ENCODE measurements at places on chromosomes 7 and 10. TPM values are rescaled to one million over a fixed set of nuclear protein-coding genes. Genes with fewer than 3 reads are reported as not detected.
A peak's percentile ranks its signal among the peaks of the same experiment; 100 is the strongest.

DNA sequence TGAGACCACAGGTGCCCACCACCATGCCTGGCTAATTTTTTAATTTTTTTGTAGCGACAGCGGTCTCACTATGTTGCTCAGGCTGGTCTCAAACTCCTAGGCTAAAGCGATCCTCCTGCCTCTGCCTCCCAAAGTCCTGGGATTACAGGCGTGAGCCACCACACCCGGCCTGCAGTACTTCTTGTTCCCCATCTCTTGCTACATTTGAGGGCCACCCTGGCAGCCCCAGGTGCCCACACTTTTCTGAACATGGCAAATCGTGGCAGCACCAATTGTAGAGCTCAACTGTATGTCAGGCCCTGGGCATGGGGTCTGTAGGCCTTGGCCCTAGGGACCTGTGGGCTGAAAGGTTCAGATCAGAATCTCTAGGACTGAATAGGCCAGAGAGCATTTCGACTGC lies 25.1 kb upstream of the LIMK1 start:
- DNase-seq: no peak

GRCh38 chr10:92238586-92239098 lies 52.2 kb downstream of the CPEB3 start:
- peak; percentile 88 for DNase-seq

GRCh38 chr10:27426948-27427467 lies 77.1 kb upstream of the RAB18 start:
- peak; percentile 20 for DNase-seq

- DNase-seq: no peak
Measured at GRCh38 chr7:424961-425793, 94.5 kb downstream of the PDGFA start.

Gene GPR26
- not detected for total RNA-seq

DNA sequence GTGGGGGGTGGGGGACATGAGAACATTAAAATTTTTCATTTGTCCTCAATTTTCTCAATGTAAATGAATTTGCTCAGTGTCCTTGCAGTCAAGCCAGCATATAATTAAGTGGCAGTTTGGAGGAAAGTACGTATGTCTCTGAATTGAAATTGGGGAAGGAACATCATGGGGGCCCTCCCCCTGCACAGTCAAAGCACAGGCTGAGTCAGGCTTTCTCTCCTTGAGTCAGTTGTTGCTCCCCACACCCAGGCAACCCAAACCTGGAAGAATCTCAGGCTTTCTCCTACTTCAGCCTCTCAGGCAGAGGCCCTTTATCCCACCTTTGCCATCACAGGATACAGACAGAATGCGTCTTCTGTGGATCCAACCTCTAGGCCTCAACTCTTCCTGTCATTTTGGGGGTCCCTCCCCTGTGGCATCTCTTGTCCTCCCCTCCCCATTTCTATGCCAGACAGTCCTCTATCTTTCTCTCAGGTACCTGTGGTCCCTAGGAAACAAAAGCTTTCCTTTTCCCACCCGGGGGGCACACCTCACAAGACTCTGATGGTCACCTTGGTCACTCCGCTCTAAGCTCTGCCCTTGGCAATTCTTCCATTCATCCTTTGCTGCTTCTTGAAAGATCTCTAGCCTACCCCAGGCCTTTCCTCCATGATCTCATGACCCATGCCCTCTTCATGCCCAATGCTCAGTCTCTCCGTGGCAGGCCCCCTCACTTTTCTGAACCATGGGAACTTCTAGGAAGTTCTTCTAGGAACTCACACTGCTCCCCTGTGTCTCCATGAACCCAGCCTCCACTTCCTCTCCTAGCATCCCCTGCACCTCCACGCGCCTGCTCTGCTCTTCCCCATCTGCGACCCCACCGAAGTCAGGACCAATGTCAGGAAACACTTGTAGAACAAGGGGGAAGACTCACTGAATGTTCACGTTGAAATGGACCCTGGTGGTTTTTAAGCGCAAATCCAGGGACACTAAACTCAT lies 40.4 kb downstream of the CREB3L2 start:
- no peak for DNase-seq

DNA sequence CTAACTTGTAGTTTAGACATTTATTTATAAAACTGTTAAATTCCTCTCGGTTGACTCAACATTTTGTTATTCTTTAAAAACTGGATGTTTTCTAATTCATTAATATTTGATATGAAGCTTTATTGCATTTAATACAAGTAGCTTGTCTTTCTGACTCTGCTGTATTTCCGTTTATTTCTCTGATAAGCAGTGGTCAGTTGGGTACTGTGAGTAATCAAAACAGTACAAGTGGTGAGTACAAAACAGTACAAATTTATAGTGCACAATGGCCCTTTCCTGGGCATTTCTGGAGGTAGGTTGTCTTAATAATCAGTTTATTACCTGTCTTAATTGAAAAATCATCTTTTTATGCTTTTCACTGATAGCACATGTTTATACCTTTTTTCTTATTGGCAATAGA lies 182.7 kb downstream of the CCSER2 start:
- DNase-seq: no peak

GRCh38 chr7:104845557-104845956 lies 168.4 kb upstream of the KMT2E start:
- DNase-seq: no peak

DNA sequence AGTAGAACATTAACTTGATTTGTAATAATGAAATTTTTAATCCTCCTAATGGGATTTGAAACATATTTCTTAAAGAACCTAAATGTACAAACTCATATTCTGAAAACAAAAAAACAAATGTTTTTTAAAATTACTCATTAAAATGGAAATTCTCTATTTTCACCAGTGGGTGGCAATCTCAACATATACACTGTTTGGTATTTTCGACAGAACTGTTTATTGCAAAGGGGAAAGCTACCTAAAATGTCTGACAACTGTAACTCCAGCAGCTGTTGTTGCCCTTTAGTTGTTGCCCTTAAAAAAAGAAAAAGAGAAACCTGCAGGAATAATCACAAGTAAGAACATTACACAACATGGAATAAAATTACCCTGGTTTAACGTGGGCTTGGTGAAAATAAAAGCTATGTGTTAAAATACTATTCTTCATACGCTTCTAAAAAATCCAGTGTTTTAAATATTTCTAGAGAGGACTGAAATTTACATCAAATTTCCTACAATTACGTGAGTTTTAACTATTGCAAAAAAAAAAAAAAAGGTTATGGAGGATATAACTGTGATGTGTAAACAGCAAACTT lies 54.5 kb downstream of the COL1A2 start:
- DNase-seq: peak; percentile 24

GRCh38 chr7:50803359-50804337 lies 21.0 kb upstream of the GRB10 start:
- DNase-seq: peak; percentile 70

DNA sequence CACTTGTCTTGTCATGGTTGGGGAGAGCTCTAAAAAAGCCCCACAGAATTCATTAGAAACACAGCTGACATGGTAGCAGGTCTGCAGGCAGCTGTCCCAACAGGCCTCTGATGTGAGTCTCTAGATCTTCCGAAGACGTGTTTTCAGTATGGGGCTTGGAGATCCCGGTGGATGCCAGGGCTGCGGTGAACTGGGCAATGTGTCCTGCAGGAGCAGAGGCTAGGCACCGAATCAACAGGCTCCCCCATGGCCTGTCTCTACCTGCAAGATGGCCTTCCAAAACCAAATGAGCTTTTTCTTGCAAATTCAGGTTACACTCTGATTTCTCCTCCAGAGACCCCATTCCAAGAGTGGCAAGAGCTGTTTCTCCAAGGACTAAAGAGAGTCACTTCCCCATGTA lies 2.9 kb downstream of the CPXM2 start:
- DNase-seq: no peak

GRCh38 chr7:127396184-127396583 lies 3.7 kb upstream of the ZNF800 start:
- no peak for DNase-seq

GRCh38 chr7:2605608-2606538 lies 25.9 kb upstream of the TTYH3 start:
- DNase-seq: no peak

- no peak for DNase-seq
Measured at GRCh38 chr10:90889636-90890035, 17.9 kb downstream of the RPP30 start.

GRCh38 chr7:92072121-92072520 lies 62.2 kb downstream of the CYP51A1 start:
- no peak for DNase-seq

Gene HOXA5
- 11.0 TPM for total RNA-seq

GRCh38 chr10:29636178-29636577 lies 1.4 kb upstream of the SVIL start:
- DNase-seq: peak; percentile 64

- no peak for DNase-seq
Measured at GRCh38 chr7:20200361-20200760, 16.8 kb downstream of the MACC1 start.

DNA sequence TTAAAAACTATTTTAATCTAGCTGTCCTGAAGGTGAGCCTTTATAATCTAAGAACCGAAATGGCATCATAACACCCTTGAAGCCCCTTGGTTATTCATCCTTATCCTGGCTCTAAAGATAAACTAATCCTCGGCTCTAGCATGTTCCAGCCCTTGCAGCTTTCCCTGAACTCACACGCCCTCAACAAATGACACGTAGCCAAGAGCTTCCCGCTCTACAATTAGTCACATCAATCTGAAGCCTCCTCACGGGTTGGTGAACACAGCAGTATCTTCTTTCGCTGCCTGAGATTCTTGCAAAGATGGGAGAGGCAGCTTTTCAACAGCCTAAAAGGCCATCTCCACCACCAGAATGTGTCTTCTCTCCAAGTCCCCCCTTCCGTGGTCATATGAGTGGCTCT lies 4.1 kb downstream of the FRMD4A start:
- no peak for DNase-seq
